ENCODE measurements at places on chromosomes 16 and 17.

DNA sequence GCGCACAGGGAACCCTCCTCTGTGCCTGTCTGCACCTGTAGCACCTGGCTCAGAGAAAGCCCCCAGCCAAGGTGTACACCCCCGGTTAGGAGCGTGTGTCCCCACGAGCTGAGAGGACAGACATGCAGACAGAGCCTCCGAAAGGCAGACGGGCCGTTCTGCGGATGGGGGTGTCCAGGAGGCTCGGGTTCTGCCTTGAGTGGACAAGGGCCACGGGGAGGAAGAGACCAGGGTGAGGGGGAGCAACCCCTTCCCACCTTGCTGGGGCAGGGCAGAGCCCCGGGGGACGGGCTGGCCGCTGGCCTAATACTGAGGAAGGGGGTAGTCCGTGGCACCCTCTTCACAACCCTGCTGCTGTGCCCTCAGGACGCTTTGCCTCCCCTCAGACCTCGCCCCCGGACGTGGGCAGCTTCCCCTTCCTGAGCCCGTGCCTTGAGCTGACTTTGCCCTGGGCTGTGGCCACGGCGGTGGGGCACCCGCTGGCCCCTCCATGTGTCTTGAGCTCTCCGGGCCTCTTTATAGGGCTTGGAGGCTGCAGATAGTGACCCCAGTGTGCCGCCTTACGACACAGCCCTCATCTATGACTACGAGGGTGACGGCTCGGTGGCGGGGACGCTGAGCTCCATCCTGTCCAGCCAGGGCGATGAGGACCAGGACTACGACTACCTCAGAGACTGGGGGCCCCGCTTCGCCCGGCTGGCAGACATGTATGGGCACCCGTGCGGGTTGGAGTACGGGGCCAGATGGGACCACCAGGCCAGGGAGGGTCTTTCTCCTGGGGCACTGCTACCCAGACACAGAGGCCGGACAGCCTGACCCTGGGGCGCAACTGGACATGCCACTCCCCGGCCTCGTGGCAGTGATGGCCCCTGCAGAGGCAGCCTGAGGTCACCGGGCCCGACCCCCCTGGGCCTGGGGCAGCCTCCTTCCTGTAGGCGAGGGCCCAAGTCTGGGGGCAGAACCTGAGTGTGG lies 5.7 kb downstream of the SLC22A31 start:
- DNase-seq = no peak

DNA sequence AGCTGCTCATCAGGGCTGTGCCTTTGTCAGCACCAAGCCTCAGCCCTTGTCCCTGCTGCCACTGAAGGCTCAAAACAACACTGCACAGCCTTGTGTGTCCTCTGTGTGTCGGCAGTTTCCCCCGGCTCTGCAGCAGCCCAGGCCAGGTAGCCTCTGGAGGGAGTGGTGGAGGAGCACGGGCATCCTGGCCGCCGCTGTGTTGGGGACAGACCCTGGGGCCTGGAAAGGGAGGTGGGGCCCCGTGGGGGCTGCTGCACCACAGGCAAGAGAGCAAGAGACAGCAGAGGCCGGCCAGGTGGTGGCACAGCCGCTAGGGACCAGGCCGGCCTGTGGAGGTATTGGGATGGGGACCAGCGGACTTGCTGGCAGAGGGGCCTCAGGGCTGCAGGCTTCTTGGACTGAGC lies 96.9 kb upstream of the ZNF750 start:
- DNase-seq = no peak

- DNase-seq = peak; percentile 91
These were observed 591 bp upstream of the TNFSF13 start for GRCh38 chr17:7557775-7558543.

DNA sequence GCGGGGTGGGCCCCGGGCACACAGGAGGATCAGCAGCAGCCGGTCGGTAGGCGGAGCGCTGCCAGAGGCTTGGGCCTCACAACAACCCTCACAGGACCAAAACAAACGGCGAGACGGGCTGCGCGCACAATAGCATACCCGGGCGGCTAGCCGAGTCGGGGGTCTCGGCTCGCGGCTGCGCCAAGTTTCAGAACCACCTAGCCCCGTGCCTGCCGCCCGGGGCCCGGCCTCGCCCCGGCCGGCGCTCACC lies 732 bp downstream of the ULK2 start:
- peak; percentile 86 for DNase-seq

- DNase-seq = no peak
These were observed 18.3 kb downstream of the CNEP1R1 start for GRCh38 chr16:50043358-50043757.

DNA sequence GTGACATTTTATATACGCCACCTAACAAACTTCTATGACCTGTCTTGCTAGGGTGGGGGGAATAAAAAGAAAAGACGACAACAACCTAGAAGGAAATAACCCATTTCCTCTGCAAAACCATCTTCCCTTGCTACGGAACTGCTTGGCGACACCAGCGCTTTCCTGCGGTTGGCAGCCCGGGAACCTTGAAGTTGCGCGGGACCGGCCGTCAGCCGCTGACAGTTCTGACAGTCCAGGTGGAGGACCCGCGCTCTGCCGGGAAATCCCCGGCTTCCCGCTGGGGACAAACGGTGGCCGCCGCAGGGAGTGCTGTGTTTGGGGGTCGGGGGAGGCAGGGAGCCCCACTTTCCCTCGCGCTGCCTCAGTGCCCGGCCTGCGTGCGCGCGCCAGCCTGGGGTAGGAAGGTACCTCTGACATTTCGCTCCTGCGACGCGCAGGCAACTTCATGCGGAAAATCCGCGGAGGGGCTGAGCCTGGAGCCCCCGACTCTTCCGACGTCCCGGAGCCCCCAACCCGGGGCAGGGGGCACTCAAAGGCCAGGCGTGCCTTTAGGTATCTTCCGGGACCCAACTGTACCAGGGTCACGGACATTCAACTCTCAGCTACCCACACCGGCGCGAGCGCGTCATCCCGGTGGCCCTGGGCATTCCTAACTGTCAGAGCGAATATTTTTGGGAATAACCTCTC lies 516 bp downstream of the SLC16A6 start:
- DNase-seq = peak; percentile 36

GRCh38 chr17:19756546-19756945 lies 8.4 kb upstream of the ALDH3A1 start:
- peak; percentile 25 for DNase-seq

- no peak for DNase-seq
These were observed 5.7 kb upstream of the MILR1 start for GRCh38 chr17:64443086-64443760.

DNA sequence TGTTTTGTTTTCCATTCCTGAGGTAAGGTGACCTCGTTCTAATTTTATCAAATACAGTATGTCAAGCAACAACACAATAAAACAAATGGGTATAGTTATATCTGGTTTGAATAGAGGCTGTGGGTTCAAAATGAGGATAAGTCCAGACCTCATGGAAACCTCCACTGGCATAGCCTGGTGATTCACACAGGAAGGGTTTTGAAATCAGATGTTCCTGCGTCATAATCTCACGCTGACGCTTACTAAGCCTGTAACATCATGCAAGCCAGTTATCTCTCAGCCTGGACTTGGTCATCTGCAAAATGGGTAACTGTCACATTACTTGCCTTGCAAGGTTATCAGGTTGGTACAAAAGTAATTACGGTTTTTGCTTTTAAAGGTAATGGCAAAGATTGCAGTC lies 1056.3 kb upstream of the EEF2KMT start:
- no peak for DNase-seq
